ENCODE measurements at places on chromosomes 6 and 20.
A peak's percentile ranks its signal among the peaks of the same experiment; 100 is the strongest.

- peak; percentile 47 for DNase-seq
Observed at GRCh38 chr6:125486881-125487280, 185.1 kb upstream of the HDDC2 start.

GRCh38 chr20:31581391-31581790 is 23.7 kb upstream of the ID1 start:
- no peak for DNase-seq

- no peak for DNase-seq
Observed at GRCh38 chr6:36170704-36171103, 25.8 kb upstream of the BRPF3 start.

GRCh38 chr20:14882157-14882556 is 544.7 kb upstream of the FLRT3 start:
- no peak for DNase-seq

All from cardiac fibroblast (primary cell).